AG04449 (cell line): ENCODE measurements at places on chromosomes 6 and 20.
A peak's percentile ranks its signal among the peaks of the same experiment; 100 is the strongest.

DNA sequence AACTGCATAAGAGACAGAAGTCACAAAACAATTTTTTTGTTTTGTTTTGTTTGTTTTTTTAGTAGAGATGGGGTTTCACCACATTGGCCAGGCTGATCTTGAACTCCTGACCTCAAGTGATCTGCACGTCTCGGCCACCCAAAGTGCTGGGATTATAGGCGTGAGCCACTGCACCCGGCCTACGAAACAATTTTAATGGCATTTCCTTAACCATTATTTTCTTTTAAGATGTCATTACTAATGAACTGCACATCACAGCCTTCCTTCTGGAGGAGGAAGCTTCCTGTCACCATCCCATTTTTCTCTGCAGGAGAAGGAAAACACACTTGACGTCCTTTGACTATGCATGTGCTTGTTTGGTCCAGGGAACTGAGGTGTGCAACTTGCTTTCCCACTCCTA is 125.3 kb upstream of the AKIRIN2 start:
- no peak for DNase-seq

GRCh38 chr6:125759184-125759902 is 9.9 kb downstream of the HEY2 start:
- no peak for DNase-seq

DNA sequence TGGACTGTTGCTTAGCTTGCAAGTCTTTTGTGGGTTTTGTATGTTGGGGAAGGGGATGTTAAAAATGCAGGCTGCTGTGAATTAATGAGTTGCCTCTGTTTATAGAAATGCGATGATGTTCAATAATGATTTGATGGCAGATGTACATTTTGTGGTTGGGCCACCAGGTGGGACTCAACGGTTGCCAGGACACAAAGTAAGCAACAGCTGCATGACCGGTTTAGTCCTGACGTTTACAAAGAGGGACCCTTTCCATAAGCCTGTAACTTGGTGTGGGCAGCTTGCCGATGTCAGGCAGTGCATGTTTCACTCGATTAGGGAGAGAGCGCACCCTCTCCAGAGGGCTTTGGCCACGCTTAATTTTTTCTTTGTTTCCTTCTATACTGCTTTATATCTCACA is 1.3 kb downstream of the BTBD3 start:
- DNase-seq: no peak

- peak; percentile 26 for DNase-seq
Observed at GRCh38 chr6:162856885-162857284, 129.1 kb downstream of the PACRG start.

- peak; percentile 4 for DNase-seq
Observed at GRCh38 chr6:79208816-79209215, 25.7 kb downstream of the HMGN3 start.

DNA sequence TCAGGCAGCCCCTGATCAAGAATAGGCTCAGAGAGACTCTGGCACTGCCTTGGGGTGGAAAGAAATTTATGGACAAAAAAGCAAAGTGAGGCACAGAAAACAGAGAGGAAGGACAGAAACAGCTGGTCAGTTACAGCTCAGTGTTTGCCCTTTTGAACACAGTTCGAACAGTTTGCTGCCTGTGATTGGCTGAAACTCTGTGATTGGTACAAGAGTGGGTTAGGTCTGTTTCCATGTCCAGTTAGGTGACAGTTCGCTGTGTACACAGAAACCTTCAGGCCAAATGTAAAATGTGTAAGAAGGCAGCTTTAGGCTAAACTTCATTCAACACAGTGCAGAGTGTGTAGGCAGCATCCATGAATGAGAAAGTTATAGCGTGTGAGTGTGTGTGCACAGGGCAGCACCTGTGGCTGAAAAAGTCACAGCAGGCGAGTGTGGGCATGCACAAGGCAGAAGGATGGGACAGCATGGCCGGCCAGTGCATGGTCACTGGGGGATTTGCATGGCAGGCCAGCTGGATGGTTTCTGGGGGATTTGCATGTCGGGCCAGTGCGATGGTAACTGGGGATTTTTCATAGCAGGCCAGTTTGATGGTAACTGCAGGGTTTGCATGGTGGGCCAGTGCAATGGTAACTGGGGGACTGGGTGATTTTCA is 75.4 kb upstream of the FRMD1 start:
- DNase-seq: no peak

DNA sequence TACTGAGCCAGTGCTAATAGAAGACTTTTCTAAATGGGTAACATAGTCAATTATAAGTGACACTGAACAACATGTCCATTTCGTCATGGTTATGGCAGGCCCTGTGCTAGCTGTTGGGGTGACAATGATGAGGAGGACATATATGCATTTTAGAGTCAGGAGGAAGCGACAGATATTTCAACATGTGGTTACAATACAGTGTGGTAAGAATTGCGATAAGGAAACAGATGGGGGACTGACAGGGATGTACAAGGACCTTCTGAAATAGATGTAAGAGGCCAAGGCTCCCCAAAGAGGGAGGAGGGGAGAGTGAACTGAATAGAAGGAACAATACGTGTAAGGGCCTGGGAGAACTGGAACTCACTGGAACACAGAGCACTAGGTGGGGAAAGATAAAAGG is 11.7 kb downstream of the MMP24 start:
- DNase-seq: no peak

GRCh38 chr20:8057871-8058270 is 38.3 kb upstream of the TMX4 start:
- DNase-seq: no peak

GRCh38 chr6:85166114-85166741 is 283.7 kb upstream of the NT5E start:
- no peak for DNase-seq

DNA sequence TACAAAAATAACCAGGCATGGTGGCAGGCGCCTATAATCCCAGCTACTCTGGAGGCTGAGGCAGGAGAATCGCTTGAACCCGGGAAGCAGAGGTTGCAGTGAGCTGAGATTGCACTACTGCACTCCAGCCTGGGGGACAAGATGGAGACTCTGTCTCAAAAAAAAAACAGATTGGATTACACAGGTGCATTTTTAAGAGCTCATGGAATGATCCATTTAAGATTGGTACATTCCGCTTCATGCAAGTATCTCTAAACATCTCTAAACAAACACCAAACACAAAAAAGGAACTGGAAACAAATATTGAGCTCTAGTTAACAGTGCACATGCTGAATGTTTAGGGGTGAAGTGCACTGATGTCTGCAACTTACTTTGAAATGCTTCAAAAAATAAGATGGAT is 154.3 kb downstream of the GRM4 start:
- no peak for DNase-seq

- DNase-seq: no peak
Observed at GRCh38 chr20:35517125-35517524, 12.3 kb downstream of the C20orf173 start.

DNA sequence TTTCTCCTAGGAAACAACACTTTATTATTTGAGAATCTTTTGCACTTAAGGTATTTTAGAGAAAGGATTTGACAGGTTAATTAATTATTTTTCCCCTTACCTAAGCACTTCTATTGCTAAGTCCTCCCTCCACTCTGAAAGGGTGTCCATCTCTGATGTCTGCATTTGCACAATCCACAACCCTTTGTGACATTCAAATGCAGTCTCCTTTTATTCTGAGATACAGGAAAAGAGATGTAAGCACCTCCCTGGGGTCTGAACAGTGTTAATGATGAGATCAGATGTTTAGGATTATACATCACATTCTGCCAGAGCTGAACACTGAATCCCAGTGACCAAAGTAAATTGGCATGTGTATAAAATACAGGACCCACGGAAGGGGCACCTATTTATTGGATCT is 864.2 kb upstream of the FLRT3 start:
- no peak for DNase-seq

DNA sequence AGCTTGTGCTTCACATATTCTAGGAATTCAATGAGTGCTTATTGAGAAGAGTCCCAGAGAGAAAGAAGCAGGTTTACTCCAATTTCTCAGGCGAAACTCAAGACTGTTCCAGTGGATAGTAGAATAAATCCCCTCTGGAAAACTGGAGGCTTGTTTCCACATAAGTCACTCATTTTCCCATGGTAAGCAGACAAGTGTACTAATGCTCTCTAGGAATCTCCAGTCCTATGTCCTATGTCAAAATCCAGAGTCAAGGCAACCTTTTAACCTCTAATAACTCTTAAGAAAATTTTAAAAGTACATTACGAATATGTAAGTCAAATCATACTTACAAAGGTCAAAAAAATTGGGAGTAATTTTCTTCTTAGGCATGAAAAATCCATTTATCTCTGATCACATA is 35.2 kb downstream of the SMLR1 start:
- no peak for DNase-seq

DNA sequence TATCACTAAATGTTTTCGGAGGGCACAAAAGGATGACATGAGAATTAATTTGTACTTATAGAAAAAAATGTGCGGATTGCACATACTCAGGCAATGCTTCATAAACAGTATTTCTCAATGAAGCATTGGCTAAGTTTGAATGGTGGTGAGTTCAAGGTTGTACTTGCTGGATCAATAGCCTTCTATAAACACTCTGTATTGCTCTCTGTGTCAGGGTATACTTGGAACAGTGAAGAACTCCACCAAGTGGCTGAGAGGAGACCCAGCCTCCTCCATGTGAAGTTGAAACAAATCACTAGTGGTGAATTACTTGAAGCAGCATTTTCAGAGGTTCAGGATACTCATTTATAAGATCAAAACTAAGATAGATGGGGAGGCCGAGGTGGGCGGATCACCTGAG is 360.6 kb downstream of the RIMS1 start:
- no peak for DNase-seq

DNA sequence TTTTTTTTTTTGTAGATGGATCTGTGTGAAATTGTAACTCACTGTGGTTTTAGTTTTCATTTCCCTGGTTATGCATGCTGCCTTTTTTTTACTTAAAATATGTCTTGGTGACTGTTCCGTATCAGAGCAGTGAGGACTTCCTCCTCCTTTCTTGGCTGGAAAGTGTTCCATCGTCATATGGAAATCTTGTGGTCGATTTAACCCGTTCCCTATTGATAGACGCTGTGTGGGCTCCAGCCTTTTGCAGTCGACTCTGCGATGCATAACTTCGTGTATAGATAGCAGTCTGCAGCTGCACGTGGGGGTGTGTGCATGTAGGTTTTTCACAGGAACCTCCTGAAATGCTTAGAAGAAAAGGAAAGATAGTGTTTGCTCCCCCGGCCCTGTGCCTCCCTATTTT is 28.1 kb upstream of the PNPLA1 start:
- DNase-seq: no peak

- no peak for DNase-seq
Observed at GRCh38 chr6:47677381-47678100, 20.8 kb upstream of the ADGRF4 start.

DNA sequence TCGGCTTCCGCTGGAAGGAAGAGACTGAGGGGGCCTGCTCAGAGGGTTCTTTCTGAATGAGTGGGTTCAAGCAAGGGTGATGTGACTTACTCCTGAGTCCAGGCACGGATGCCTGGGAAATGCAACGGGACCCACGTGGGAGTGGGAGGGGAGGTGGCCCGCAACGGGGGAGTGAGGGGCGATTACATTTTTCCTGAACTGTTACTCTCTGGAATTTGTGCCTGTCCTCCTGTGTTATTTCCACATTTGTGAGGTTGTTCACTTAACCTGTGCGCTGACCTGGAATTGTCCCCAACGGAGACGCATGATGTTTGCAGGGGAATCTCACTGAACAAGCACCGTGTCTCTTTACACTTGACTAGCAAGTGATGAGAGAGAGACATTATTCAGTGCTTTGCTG is 209.4 kb downstream of the CDH4 start:
- no peak for DNase-seq

DNA sequence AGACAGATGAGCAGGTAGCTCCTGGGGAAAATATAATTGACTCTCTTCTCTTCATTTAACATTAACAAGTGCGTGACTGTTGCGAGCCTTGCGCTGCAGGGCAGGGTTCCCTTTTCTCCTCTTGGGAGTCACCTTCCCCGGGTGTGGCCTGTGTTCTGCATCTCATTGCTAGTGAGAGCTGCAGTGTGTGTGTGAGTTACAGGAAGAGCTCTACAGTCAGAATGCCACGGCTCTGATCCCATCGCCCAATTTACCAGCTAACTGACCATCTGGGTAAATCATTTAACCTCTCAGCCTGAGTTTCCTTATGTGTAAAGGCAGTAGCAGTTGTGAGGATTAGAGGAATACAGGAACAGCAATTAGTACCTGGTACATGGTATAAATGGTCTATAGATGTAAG is 106.8 kb upstream of the NUP153 start:
- DNase-seq: no peak

- no peak for DNase-seq
Observed at GRCh38 chr6:148460876-148461646, 118.4 kb downstream of the SASH1 start.

DNA sequence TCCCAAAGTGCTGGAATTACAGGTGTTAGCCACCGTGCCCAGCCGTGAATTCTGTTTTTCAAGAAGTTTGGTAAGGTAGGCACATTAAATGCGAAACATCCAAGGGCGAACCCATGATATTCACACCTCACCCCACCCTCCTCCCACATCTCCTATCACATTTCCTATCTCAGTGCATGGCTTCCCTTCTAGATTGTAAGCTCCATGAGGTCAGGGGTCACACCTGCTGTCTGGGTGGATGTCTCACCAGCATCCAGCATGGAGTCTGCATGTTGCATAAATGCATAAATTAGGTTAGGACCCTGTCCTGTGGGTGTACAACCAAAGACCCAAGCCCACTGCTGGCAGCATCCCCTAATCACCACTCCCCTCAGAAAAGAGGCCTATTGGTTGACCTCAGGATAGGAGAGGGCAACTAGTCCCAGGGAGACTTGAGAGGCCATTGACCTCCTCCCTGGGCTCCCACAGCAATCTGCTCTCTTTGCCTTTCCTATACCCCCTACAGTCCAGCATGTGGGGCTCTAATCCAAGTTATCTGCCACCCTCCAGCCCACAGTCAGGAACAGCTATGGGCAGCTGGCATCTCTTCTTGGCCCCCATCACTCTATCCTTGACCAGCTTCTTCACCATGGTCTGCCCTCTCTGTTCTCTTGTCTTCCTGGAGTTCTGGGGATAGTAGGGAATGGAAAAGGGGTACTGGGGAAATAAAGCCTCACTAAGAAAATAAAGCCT is 4.2 kb downstream of the PRRT1 start:
- no peak for DNase-seq

- DNase-seq: no peak
Observed at GRCh38 chr6:80676386-80676785, 569.9 kb downstream of the BCKDHB start.

GRCh38 chr6:117494694-117495318 is 12.3 kb downstream of the DCBLD1 start:
- no peak for DNase-seq
